NCI-H1694 (cell line): ENCODE measurements at places on chromosomes 6 and 20.
A peak's percentile ranks its signal among the peaks of the same experiment; 100 is the strongest.

GRCh38 chr6:147040121-147040910 is 163.9 kb upstream of the STXBP5 start:
- DNase-seq = no peak

DNA sequence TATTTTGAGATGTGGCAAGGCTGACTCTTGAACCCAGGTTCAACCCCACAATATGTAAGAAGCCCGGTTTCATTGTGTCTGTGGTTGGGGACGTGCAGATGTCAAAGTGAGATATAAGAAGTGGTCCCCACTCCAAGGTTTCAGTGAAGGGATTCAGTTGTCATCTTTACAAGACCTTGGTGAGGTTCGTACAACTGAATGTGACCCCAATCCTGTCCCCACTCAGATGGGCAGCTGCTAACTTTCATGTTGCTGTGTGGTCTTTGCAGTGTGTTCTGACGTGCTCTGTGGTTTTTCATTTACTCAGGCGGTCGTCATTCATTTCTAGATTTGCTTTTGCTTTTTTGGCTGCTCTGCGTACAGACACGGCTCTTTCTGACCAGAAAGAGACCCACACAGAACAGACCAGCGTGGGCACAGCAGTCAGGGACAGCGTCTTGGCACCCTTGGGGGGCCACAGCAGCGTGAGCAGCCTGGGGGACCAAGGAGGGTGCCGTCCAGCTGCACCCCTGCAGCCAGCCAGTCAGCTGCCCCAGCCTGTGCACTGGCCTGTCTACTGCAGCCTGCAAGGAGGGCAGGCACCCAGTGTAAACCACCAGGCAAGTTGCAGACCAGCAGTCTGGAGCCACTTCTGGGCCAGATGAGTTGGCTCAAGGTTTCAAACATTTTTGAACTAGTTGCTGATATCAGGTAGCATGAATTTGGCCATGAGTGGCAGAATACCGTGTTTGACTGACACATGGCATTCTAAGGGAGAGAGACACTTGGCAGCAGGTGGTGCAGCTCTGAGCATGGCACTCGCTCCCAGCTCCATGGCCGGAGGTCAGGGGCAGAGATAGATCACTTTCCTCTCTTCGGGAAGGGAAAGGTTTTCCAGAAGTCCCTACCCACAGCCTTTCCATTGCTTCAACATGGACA is 49.4 kb upstream of the IRF4 start:
- no peak for DNase-seq

GRCh38 chr20:13856354-13856753 is 71.5 kb downstream of the NDUFAF5 start:
- no peak for DNase-seq

- DNase-seq = no peak
Observed at GRCh38 chr6:170294298-170294730, 3.4 kb upstream of the DLL1 start.

GRCh38 chr6:158327211-158327610 is 14.9 kb downstream of the TULP4 start:
- DNase-seq = no peak

DNA sequence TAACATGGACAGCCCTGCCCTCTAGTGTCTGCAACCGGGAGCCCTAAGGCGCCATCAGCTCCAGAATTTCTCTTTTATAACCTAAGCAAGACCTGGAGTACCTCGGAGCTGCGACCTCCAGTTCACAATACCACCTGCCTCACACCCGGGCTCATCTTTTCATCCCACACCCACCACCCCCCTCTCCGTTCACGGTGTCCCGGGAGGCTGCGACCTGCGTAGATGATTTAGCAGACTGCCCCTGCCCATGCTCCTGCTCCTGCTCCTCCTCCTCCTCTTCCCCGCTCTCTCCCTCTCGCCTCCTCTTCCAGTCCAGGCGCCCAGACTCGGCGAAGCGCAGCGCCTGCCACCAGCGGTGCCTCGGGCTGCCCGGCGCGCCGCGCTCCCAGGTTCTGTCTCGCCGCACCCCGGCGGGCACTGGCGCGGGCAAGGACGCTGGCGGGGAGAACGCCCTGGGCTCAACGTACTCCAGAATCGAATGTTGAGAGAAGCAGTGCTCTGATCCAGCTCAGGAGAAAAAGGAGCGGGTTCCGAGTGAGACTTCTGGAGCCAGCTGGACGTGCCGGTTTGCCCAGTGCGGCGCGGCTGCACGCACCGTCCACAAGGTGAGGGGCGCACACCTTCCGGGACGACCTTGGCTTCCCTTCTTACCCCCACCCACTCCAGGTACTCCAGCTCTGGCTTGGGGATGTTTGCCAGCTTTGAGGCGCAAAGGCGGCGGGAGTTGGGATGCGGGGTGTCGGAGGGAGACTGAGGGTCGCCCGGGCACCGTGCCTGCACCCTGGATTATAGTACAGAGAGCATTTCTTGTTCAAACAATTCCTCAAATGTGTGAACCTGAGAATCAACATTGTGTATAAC is at the start of gene HTR1E:
Gene HTR1E (plus strand): TSS at position 310 of the 861 bp plus-strand sequence. CDS start 77,807 bp downstream, outside the sequence.
- peak; percentile 55 for DNase-seq

- peak; percentile 32 for DNase-seq
Observed at GRCh38 chr20:37627060-37627766, 66.6 kb upstream of the CTNNBL1 start.

- no peak for DNase-seq
Observed at GRCh38 chr20:64144144-64144912, 19.9 kb upstream of the MYT1 start.

GRCh38 chr6:15661853-15662325 is 939 bp downstream of the DTNBP1 start:
- no peak for DNase-seq

- no peak for DNase-seq
Observed at GRCh38 chr20:2303673-2304072, 7.9 kb downstream of the TGM3 start.

- no peak for DNase-seq
Observed at GRCh38 chr6:139439349-139439748, 64.9 kb upstream of the CITED2 start.

DNA sequence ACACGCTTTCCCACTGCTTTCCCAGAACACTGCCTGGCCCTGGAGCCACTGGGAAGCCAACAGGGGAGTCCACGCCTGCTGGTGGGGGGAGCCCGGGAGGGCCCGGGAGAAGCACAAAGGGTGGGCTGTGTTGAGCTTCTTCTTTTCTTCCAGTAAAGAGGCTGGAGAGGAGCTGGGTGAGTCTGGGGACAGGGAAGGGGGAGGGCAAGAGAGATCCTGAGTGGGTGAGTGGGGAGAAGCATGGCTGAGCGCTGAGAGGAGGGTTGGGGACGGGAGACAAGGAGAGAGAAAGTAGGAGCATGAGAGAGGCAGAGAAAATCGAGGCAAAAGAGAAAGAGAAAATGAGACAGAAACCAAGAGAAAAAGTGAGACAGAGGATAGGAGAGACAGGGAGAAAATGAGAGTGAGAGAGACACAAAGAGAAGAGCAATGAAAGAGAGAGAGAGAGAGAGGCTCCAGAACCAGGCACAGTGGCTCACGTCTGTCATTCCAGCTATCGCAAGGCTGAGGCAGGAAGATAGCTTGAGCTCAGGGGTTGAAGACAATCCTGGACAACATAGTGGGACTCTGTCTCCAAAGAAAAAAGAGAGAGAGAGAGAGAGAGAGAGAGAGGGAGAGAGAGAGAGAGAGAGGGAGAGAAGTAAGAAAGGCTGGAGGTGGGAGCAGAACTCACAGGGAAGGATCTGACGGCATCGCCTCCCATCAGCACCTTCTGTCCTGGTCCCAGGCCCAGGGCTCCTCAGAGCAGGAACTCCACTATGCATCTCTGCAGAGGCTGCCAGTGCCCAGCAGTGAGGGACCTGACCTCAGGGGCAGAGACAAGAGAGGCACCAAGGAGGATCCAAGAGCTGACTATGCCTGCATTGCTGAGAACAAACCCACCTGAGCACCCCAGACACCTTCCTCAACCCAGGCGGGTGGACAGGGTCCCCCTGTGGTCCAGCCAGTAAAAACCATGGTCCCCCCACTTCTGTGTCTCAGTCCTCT is 2.0 kb downstream of the LST1 start:
- no peak for DNase-seq

DNA sequence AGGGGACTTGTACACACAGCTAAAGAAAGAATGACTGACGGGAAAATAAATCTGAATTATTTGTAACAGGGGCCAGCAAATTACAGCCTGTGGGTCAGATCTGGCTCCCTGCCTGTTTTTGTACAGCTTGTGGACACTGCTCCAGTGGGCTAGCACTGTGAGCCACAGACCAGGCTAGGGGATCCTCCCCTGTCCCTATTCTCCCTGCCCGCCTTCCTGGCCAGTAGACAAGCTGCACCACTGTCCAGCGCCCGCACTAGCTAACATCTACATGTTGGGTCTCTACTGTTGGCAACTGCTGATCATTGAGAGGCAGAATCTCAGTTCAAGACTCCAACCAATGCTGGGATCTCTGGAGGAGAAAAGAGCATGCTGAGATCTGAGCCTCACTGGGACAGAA is 10.7 kb downstream of the OSER1 start:
- no peak for DNase-seq

DNA sequence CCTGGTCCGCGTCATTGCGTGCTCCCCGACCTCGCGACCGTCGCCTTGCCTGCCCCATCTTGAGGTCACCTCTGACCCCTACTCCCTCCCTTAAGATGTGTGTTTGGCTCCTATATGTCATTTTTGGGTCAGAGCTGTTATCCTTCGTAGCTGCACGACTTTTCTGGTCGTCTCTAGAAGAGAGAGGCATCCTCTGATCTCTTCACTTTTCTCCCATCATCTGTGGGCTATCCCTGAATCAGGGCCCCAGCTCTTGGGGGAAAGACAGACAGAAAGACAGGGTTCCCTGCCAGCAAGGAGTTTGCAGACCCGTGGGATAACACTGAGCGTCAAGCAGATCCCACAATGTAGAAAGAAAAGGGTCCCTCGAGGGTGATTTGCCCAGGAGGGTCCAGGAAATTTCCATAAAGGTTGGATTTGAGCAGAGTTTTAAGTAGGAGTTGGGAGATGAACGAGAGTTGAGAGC is 555 bp downstream of the FAM120B start:
- DNase-seq = no peak

DNA sequence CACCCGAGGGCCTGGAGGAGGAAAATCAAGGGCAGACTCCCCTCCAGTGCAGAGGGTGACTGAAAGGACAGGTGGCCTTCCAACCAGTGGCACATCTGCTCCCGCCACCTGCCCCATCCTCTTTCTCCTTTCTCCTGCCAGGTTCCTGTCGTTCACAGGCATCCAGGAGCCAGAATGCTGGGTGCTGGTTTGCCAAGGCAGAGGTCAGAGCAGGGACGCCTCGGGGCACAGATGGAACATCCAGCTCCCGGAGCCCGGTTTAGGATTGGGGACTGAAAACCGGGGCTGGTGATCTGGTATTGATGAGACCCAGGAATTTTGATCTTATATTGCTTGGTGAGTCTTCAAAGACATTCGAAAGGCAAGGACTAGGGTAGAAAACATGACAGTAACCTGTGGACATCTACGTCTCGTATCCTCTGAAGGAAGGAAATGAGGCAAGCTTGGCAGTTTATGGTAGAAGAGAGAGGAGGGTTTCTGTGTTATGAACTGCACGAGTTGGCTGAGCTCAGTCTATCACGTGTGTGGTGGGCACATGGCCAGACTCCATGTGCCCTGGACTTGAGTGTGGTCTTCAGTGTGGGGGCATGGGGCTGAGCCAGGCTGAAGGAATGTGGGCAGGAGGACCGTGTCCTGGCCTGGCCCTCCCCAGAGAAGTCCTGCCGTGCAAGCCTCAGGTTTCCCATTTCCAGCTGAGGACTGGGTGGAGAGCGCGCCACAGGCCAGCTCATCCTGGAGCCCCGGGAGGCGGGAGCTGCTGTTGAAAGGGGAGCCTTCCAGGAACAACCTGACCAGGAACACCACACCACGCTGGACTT is 74.2 kb downstream of the IRF4 start:
- no peak for DNase-seq

- DNase-seq = no peak
Observed at GRCh38 chr20:25042531-25043498, 15.1 kb downstream of the ACSS1 start.
